ENCODE measurements at places on chromosomes 1 and 21.

- DNase-seq, result no peak
Measured at GRCh38 chr1:23322770-23323169, 21.3 kb downstream of the HNRNPR start.

GRCh38 chr1:30319765-30320580, 403.4 kb downstream of the MATN1 start:
- no peak for DNase-seq

DNA sequence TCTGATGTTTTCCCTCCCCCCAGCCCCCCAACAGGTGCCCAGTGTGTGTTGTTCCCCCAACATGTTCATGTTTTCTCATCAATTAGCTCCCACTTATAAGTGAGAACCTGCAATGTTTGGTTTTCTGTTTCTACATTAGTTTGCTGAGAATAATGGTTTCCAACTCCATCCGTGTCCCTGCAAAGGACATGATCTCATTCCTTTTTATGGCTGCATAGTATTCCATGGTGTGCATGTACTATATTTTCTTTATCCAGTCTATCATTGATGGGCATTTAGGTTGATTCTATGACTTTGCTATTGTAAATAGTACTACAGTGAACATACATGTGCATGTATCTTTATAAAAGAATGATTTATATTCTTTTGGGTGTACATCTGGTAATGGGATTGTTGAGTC, 24.6 kb downstream of the ZNF678 start:
- DNase-seq, result no peak

DNA sequence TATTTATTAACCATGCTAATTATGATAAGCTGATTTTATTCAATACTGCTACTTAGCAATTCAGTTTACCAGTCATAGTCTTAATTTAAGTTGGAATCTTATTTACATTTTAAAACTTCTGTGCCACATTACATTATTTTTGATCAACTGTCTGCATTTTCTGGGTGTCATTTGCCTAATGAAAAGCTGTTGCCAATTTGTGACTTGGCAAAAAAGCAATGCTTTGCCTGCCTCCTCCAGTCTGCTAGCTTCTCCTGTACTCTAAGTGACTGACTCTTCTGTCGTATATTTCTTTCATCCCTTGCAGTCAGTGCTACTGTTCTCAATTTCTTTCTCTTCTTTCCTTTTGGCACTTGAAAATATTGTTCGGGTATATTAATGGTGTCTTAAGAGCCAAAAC, 5.6 kb upstream of the IVNS1ABP start:
- no peak for DNase-seq

DNA sequence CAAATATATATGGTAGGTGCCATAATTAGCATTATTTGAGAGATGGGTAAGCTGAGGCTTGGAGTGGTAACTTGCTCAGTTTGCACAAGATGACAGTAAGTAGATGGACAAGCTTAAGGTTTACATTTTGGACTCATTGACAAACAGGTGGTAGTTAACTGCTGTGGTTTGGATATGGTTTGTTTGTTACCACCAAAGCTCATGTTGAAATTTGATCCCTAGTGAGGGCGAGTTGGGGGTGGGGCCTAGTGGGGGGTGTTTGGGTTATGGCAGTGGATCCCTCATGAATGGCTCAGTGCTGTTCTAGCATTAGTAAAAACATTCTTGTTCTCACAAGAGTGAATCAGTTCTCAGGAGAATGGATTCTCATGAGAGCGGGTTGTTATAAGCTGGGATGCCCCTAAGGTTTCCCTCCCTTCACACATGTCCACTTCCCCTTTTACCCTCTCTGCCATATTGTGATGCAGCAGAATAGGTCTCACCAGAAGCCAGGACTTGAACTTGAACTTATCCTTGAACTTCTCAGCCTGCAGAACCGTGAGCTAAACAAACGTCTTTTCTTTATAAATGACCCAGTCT, 6.6 kb upstream of the PRRX1 start:
- DNase-seq, result no peak

GRCh38 chr1:79797487-79797886, 791.0 kb upstream of the ADGRL4 start:
- DNase-seq, result no peak

- DNase-seq, result no peak
Measured at GRCh38 chr1:20893931-20894330, 106.8 kb upstream of the HP1BP3 start.

GRCh38 chr1:232922485-232922884, 27.9 kb upstream of the NTPCR start:
- DNase-seq, result no peak

DNA sequence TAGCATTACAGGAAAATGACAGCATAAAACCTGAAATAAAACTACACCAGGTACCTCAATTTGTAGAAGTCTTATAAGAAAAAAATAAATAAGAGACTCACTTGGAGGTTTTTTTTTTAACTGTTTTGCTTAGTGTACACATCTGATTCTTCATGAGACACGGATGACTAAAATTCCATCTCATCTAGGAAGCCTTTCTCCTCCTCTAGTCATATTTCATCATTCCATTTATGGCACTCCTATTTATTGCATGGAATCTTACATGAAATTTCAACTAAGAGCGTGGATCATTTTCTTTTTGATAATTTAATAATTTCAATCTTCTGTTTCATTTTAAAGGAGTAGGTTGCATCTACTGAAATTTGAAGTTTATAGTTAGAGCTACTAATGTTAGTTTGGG, 1.6 kb upstream of the PTGS2 start:
- no peak for DNase-seq

- DNase-seq, result no peak
Measured at GRCh38 chr1:30409476-30410152, 313.8 kb downstream of the MATN1 start.

DNA sequence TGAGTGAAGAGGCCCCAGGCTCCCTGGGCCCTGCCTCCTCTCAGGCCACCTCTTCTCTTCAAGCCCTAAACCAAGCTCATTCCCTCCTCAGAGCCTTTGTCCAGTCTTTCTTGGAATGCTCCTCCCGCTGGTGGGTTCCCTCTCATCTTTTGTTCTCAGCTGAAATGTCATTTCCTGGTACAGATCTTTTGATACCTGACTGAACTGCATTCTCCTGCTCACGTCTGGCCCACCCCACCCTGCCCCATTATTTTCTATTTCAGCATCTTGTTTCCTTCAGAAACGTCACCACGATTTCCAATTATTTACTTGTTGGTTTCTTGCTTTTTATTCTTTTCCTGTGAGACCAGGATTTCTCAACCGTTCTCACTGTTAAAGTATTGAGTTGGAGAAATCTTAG, 16.4 kb downstream of the LAMB3 start:
- no peak for DNase-seq

- DNase-seq, result no peak
Measured at GRCh38 chr1:9340172-9340854, 47.6 kb downstream of the SPSB1 start.

GRCh38 chr21:34812504-34813265, 143.9 kb downstream of the CLIC6 start:
- no peak for DNase-seq

DNA sequence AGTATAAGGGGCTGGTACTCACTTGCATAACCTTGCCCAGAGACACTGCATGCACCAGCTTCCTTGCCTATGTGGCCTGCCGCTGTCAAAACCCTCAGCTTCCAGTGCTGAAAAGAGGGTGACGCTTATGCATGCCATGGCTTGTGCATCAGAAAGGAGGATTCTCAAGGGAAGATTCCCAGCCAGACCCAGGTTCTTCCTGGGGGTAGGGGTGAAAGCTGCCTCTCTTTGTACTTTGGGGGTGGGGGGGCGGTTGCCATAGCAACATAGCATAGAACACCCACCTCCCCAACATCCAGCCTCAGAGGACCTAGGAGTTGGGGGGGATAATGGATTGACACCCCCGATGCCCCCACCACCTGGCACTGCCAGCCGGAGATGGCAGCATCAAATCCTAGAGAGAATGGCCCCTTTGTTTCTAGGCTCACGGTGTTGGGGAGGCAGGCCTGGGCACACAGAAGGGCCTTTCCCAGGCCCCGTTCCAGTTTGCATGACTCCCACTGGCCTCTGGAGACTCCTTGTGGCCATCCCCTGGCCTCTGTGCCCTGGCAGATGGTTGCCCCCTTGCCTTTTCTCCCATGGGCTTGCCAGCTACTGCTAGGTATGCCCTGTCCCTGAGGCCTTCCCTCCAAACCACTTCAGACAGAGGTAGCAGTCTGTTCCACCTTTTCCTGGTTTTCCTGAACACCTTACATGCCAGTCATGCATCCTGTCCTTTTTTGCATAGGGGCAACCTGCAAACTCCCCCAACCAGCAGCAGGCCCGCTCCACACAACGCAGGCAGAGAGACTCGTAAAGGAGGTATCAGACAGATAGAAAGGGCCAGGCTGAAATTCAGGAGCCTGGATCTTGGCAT, 44.6 kb downstream of the RHBG start:
- no peak for DNase-seq

GRCh38 chr1:206890125-206891060, 6.8 kb upstream of the IL24 start:
- DNase-seq, result no peak

DNA sequence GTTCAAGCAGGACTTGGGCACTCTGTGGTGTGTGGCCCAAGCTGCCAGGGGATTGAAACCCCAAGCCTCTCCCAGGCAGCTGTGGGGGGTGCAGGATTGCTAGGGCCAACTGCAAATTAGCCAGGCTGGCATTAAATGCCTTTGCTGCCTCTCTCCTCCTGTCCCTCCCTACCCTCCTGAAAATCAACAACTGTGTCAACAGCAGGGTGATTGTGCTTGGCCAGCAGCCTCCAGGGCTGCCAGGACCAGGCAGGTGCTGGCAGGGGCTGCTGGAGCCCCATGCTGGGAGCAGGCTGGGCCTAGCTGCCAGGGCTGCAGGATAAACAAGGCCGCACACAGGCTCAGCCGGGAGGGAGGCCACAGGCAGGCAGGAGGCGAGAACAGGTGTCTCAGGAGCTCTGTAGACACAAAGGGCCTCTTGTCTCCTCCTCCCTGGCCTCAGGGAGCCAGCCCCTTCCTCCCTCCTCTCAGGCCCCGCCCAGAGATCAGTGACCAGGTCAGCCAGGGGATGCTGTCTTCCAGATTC, 11.4 kb downstream of the SOX13 start:
- no peak for DNase-seq

GRCh38 chr1:15803380-15803779, 4.1 kb downstream of the UQCRHL start:
- no peak for DNase-seq

GRCh38 chr1:13899856-13900255, 199.9 kb downstream of the PRDM2 start:
- no peak for DNase-seq

DNA sequence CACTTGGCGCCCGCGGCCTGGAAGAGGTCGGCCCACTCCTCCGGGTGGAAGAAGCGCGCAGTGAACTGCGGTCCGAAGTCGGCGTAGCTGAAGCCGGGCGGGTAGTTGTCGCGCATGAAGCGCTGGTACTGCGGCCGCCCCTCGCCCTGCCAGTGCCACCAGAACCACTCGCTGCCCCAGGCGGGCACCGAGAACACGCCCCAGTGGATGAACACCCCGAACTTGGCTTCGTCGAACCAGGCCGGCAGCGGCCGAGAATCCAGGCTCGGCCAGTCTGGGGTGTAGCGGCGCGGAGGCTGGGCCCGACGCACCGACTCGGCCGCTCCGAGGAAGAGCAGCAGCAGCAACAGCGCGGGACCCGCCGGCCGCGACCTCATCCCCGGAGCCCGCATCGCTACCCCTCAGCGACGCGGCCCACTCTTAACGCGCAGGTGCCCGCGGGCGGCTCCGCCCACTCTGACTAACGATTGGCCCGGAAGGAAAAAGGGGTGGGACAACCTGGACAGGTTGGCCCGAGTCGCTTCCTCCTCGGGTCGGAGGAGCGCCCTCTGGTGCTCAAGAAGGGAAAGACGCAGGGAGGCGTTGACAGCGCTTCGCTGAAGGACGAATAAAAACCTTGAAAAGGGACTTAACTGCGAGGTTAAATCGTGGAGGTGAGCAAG, at the start of gene FUCA1:
TSS of gene FUCA1 (minus strand) at position 396 of the 662 bp plus-strand sequence. CDS start at position 392, 4 bp downstream.
- peak; percentile 83 for DNase-seq

GRCh38 chr1:225691861-225692516, 39.1 kb upstream of the ENAH start:
- no peak for DNase-seq

- DNase-seq, result no peak
Measured at GRCh38 chr1:51519865-51520699, 1.0 kb upstream of the EPS15 start.

DNA sequence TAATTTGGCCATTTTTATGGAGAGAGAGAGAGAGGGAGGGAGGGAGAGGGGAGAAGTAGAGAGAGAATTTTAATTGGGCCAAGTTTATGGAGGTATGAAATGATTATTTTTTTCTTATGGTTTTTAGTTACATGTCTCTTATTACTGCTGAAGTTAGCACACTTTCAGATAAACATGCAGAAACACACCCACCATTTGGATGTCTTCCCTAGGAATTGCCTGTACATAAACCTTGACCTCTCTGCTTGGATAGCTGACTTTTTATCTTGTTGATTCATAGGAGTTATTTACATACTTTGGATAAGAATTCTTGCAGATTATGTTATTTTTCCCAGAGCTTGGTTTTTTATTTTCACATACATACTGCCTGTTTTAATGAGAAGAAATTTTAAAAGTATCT, 310.2 kb upstream of the ADAMTS5 start:
- DNase-seq, result no peak

DNA sequence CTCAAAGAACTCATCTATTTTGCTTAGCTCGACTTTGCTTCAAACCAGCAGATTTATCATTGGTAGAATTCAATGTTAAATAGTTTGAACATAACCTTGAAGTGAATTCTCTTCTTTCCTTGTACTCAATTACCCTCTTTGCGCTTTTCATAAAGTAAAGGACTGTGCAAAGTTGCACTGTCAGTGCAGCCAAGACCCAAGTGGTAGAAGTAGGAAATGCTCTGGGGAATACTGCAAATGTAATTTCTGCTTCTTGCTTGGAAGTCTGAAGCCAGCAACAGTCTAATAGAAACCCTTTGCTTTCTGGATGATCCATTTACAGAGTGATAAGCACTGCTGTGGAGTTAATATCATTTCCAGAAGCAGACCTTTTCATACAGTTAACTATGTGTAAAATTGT, 936.7 kb upstream of the TMPRSS15 start:
- DNase-seq, result no peak

GRCh38 chr1:228347181-228347580, 59.5 kb downstream of the TRIM11 start:
- no peak for DNase-seq

GRCh38 chr1:167504467-167504827, 13.9 kb downstream of the CD247 start:
- no peak for DNase-seq

- no peak for DNase-seq
Measured at GRCh38 chr1:48750109-48750508, 26.6 kb downstream of the BEND5 start.
